ENCODE measurements at places on chromosomes 11 and 22.

GRCh38 chr11:1481861-1482441 lies 4.6 kb downstream of the MOB2 start:
- DNase-seq = no peak

GRCh38 chr11:113267493-113267892 lies 46.9 kb upstream of the TTC12 start:
- no peak for DNase-seq

DNA sequence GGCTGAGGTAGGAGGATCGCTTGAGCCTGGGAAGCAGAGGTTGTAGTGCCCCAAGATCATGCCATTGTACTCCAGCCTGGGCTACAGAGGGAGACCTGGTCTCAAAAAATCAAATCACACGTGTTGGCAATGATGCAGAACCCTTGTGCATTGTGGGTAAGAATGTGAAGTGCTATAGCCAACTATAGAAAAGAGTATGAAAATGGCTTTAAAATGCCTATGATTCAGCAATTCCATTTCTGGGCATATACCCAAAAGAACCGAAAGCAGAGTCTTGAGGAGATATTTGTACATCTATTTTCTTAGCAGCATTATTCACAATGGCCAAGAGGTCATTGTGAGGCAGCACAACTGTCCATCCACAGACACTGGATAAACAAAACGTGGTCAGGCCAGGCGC lies 2.6 kb upstream of the FADS3 start:
- no peak for DNase-seq

DNA sequence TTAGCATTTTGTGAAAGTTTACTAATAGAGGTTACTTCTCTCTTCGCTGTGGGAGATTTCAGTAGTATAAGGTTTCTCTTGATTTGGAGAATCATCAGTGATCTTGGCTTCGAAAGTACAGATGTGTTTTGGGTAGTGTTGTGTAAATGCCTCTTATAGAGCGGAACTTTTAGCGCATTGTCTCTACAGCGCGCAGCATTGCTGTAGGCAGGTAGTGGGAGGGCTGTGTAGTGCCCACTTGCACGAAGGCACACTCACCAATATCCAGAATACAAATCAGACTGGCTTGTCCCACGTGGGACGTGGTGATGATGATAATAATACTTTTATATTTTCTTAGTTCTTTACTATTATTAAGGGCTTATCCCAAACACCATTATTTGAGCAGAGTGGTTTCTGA lies 51.4 kb downstream of the FAM83F start:
- DNase-seq = no peak

DNA sequence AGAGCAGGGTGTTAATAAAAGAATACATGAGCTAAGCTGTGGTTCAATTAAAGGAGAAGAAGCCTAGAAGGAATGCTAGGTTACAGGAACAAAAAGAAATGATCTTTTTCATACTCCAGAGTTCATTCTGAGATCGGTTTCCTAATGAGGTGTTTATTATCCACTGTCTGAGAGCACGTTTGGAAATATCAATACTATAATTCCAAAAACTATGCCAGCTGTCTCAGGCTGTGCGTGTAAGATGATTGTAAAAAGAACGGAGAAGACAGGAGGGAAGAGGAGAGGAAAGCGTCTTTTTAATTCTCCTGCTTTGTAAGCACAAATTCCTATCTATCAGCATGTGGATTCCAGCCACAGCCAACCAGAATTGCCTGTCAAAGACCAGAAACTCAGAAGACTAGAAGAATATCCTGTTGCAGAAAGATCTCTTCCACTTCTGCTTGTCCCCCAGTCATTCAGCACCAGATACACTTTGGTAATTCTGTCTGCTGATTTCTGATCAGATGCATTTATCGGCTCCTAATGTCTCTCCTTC lies 25.7 kb downstream of the APOL5 start:
- DNase-seq = no peak

DNA sequence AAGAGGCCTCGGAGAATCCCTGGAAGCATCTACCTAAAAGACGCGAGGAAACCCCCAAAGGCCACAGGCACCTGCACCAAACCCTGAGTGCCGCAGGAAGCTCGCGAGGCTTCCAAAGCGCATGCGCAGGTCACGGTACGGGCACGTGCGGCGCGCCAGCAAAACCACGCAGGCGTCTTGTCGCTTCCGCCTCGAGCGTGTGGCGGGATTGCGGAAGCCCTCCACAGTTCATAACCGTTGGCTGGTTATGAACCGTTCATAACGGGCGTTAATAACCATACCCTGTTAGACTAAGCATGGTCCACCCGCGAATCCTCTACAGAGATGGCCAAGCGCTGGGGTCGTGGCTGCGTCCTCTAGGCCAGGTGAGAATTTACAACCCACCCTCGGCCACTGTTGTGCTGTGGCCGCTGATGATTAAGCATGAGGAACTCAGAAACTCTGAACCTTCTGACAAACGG lies 46.4 kb downstream of the MORC2 start:
- DNase-seq = peak; percentile 68

- DNase-seq = no peak
Observed at GRCh38 chr22:38298312-38299005, 18.8 kb downstream of the CSNK1E start.

GRCh38 chr11:6608726-6609501 lies 3.1 kb downstream of the TAF10 start:
- DNase-seq = no peak

DNA sequence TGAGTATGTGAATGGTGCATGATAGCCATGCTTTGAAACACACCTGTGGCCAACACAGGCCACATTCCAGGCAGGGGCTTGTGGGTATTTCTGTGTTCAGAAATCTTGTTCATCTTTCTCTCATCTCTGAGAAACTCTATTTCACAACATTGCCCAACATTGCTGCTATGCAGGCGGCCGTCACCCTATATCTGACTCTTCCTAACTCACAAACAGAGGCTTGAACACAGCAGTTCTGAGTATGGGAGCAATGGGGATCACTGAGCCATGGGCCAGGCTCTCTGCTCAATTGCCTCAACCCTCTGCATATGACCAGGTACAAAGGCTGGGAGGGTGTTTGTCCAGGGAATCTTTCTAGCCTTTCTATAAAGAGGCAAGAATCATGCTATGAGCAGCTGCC lies 259.9 kb downstream of the BUD13 start:
- DNase-seq = no peak

DNA sequence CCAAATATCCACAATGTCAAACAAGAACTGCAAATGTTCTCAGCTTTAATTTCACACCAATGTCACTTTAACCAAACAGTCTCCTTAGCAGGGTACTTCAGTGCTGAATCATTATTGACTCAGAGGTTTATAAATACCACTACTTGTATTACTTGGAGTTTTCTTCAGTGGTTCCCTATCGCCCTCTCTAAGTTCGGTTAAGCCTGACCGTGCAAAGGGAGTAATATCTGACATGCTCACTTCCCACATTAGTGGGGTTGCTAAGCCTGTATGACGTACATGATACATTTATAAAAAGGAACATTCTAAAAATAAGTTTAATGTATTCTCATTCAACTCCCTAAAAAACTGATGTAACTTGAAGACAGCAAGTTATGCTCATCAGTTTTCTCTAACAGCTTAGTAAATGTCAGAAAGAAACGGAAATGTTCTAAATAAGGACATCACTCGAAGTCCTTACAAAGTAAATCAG lies 93.1 kb upstream of the ZC3H12C start:
- DNase-seq = no peak

- no peak for DNase-seq
Observed at GRCh38 chr22:38239101-38239761, 33.6 kb downstream of the TMEM184B start.

DNA sequence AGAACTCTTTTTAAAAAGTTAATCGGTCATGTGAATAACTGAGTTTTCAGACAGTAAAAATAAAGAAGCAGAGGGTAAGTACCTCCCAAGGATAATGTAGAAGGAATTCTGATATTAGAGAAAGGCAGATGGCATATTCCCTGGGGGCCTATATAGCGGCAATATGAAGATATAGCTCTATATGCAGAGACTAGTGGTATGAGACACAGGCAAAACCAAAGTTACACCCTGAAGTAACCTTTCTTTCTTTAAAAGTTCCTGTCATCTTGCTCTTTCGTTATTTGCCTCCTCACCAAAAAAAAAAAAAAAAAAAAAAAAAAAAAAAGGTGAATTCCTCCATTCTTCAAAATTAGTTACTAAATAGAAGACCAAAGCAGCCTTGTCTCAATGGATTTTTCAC lies 76.2 kb upstream of the ARHGAP32 start:
- no peak for DNase-seq

- no peak for DNase-seq
Observed at GRCh38 chr11:67612751-67613150, 6.0 kb downstream of the NDUFV1 start.

- no peak for DNase-seq
Observed at GRCh38 chr11:63508009-63508408, 2.1 kb downstream of the LGALS12 start.

DNA sequence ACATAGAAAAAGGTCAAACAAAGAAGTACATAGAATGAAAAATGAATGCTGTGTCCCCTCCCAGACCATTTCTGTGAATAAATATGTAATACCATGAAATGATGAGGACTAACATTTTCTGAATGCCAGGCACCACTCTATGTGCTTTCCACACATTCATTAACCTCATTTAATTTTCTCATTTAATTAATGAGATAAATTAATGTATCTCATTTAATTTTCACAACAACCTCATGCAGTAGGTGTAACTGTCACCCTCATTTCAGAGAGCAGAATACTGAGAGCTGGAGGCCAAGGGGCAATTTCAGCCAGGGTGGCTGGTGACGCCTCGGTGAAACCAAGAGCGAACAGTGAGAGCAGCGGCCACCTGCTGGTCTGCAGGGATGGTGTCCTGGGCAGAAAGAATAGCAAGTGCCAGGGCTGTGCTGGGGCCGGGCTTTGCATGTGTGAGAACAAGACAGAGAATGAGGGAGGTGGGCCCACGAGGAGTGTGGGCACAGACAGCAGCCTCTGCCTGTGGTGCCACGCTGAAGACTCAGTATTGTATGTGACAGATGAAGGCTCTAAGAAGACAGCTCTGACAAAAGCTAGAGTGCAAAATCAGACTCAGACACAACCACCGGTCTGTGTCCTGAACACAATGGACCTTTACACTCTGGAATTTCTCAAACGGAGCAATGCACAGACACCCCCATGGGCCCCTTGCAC lies 1.8 kb upstream of the SERPIND1 start:
- DNase-seq = no peak

DNA sequence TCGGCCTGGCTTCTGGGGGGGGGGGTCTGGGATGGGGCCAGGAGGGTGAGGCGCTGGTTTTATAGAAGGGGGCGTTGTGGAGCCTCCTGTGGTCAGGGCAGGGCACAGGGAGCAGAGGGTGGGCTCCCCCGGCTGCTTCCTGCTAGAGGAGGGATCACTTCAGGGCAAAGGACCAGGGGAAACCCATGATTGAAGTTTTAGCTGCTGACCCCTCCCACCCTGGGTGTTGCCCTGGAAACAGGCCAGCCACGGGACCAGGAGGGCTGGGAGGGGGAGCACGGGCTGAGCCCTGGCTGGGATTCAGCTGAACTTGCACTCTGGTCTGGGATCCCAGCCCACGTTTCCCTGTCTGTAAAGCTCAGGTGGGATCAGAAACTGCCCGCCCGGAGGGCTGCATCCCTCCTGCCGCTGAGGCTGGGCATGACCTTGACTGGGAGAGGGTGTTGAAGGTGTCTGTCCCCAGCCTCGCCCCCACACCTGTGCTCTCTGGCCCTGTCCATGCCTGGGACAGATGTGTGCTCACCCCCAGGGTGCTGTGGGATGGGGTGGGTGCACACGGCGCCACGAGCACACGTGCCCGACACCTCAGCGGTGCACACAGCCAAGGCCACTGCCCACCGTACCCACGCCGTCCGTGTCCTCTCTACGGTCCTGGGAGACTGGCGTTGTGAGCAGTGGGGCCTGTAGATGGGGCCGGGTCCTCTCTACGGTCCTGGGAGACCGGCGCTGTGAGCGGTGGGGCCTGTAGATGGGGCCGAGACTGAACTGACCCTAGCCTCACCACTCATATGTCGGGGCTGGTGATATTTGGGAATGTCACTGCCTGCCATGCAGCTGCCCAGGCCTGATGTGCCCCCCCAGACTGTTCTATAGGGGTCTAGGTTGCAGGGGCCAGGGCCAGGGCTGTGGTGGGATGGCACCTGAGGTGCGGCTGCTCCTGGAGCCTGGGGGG lies 2.3 kb downstream of the TSPAN4 start:
- no peak for DNase-seq

DNA sequence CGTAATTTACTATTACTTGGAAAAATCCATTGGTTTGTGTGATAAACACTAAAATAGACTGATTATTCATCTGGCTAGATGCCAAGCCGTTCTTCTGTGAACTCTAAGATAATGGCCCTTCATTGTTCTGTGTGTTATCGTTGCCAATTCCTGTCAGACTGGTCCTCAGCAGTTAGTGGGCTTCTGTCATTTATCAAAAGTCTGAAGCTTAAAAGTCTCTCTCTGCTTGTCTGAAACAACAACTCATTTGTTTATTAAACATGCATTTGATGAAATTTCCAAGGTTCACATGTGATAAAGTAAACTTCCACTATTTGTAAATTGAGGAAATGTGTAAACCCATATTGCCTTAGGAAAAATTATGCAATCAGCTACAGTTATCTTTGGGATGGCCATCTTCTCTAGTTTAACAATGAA lies 21.1 kb upstream of the RDX start:
- DNase-seq = no peak

DNA sequence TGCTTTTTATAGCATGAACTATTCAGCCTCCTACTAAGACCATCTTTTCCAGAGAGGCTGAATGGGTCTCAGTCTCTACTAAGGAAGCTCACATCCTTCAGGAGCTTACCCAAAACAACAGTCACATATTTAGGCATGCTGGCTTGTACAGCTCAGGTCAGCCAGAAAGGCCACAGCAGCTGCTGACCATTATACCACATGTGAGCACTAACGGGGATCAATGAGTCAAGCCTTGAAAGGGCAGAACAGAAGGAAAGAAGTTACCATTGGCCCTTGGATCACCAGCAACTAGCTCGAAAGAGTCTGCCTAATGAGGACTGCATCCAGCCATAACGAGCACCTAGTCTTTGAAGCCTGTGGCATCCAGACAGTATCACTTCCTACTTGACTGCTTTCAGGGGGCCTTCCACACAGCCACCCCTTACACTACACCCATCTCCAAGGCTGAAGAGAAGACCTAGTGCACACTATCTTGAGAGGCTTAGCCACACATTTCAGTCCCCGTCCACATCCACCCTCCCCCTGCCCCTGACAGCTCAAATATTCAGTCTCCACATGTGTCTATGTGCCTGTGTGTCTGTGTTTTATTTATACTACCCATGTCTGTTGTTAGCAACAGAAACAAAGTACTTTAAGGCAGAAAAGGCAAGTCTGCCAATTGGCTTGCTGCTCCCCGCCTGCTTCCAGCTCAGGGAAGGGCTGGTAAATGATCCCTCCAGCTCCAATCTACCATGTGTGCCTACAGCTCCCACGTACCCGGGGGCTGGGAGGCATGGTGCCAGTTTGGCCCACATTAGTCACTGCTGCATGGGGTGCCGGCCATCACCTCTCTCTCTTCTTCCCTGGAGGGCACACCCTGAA lies 95.5 kb downstream of the RPL27A start:
- no peak for DNase-seq

- no peak for DNase-seq
Observed at GRCh38 chr11:110874437-110875030, 162.3 kb upstream of the ARHGAP20 start.

- DNase-seq = no peak
Observed at GRCh38 chr11:2881981-2882375, 3.6 kb downstream of the CDKN1C start.
